Breast epithelium (tissue), 4 donors: ENCODE measurements at places on chromosomes 16 and 17. TPM values are rescaled to one million over a fixed set of nuclear protein-coding genes. Genes with fewer than 3 reads are reported as not detected.
A peak's percentile ranks its signal among the peaks of the same experiment; 100 is the strongest.

Gene KRTAP2-1
- total RNA-seq = not detected

Gene PPP1R1B
- total RNA-seq = 67.5 TPM

Gene GAST
- total RNA-seq = not detected

Gene KRTAP4-5
- total RNA-seq = not detected

Gene ABCC11
- 31.8 TPM for total RNA-seq

Gene PDE6G
- not detected for total RNA-seq

- no peak overlapping the region for H3K4me3 ChIP-seq
- no peaks in the 10 kb centered on the region for H3K36me3 ChIP-seq
Measured at GRCh38 chr17:50947782-50948543, 81.8 kb upstream of the TOB1 start.

DNA sequence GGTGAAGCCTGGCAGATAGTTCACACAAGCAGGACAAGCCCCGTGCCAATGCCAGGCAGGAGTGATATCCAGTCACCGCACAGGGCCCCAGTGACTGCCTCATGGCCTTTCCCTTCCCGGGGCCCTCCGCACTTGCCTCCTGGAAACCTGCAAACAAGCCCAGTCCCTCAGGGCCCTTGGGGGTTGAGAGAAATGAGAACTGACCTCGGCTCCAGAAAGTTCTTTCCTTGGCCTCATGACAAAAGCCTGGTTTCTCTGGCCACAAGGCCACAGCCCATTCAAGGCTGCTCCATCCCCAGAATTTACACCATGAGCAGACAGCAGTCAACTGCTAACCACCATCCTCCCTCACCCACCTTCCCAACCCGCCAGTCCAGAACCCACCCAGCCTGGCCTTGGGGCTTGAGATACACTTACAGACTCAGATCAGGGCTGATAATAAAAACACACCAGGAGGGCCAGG lies 77.6 kb downstream of the CCDC182 start:
- H3K4me1 ChIP-seq = no peaks in the 10 kb centered on the region
- no peaks in the 10 kb centered on the region for H3K36me3 ChIP-seq
- peak; percentile 45 for DNase-seq
- no peak overlapping the region for H3K27ac ChIP-seq
- H3K4me3 ChIP-seq = no peak overlapping the region
- H3K27me3 ChIP-seq = no peaks in the 10 kb centered on the region

- H3K4me3 ChIP-seq = no peak overlapping the region
- H3K4me1 ChIP-seq = no peaks in the 10 kb centered on the region
- no peaks in the 10 kb centered on the region for H3K36me3 ChIP-seq
- H3K27ac ChIP-seq = no peak overlapping the region
Measured at GRCh38 chr17:53924530-53925455, 102.1 kb downstream of the KIF2B start.

DNA sequence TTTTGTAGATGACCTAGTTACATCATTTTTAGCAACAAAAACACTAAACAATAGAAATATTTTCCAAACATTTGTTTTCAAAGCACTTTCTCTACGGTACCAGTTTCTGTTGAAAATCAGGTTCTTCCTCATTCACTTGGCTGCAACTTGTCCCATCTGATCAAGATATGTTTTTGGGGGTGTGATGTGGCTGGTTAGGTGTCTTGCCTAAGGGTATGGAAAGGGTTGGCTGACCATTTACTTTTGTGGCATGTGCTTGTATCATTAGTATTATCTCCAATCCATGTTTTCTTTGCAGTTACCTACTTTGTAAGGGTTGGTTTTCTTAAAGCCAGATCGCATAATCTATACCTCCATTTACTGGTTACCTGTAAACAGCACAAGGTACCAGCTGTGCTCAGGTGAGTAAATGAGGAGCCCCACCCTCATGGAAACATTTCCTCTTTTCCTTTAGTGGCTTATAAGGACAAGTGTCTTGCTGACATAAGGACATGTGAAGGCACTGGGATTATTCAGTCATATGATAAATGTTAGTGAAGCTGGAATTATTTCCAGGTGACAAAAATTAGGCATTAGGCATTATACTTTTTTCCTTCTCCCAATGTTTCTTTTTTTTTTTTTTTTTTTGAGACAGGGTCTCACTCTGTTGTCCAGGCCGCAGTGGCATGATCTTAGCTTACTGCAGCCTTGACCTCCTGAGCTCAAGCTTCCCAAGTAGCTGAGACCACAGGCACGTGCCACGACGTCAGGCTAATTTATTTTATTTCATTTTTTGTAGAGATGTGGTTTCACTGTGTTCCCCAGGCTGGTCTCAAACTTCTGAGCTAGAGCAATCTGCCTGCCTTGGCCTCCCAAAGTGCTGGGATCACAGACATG lies 162.0 kb downstream of the CCDC182 start:
- DNase-seq = no peak
- H3K27ac ChIP-seq = no peak overlapping the region
- no peaks in the 10 kb centered on the region for H3K36me3 ChIP-seq
- H3K27me3 ChIP-seq = no peaks in the 10 kb centered on the region

- H3K27me3 ChIP-seq = no peaks in the 10 kb centered on the region
- H3K27ac ChIP-seq = no peak overlapping the region
- H3K36me3 ChIP-seq = no peaks in the 10 kb centered on the region
- H3K4me3 ChIP-seq = no peak overlapping the region
Measured at GRCh38 chr16:28112908-28113307, 49.4 kb upstream of the GSG1L start.

DNA sequence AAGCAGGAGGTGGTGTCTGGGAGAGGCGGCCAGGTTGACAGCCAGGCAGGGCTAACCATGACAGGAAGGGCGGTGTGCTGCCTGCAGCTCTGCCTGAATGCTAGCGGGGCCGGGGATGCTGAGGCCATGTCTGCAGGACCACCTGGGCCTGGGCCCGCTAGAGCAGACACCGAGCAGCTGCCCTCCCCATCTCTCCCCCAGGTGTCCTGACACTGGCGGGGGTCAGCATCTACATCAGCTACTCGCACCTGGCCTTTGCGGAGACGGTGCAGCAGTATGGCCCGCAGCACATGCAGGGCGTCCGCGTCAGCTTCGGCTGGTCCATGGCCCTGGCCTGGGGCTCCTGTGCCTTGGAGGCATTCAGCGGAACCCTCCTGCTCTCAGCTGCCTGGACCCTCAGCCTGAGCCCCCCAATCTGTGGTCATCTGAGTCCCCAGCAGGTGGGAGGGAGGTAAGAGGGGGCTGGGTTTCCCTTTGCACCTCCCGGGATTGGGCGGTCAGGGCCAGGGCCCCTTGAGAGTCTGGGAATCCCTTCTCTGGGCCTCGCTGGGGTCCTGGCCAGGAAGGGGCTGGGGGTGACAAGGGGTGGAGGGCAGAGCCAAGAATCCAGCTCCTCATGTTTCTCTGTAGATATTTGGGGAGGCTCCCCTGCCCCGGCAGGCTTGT lies 7.5 kb downstream of the TMEM235 start:
- no peaks in the 10 kb centered on the region for H3K36me3 ChIP-seq
- H3K27ac ChIP-seq = no peak overlapping the region
- no peak for DNase-seq

- H3K27ac ChIP-seq = no peak overlapping the region
- H3K4me3 ChIP-seq = peak overlapping the region; percentile 91
- no peaks in the 10 kb centered on the region for H3K27me3 ChIP-seq
- H3K36me3 ChIP-seq = no peaks in the 10 kb centered on the region
Measured at GRCh38 chr16:14302031-14302398, 230.9 kb downstream of the MRTFB start.

- H3K4me3 ChIP-seq = no peak overlapping the region
- no peaks in the 10 kb centered on the region for H3K36me3 ChIP-seq
- H3K4me1 ChIP-seq = no peaks in the 10 kb centered on the region
- DNase-seq = no peak
- H3K27ac ChIP-seq = no peak overlapping the region
Measured at GRCh38 chr17:17341452-17341851, 38.3 kb downstream of the NT5M start.

DNA sequence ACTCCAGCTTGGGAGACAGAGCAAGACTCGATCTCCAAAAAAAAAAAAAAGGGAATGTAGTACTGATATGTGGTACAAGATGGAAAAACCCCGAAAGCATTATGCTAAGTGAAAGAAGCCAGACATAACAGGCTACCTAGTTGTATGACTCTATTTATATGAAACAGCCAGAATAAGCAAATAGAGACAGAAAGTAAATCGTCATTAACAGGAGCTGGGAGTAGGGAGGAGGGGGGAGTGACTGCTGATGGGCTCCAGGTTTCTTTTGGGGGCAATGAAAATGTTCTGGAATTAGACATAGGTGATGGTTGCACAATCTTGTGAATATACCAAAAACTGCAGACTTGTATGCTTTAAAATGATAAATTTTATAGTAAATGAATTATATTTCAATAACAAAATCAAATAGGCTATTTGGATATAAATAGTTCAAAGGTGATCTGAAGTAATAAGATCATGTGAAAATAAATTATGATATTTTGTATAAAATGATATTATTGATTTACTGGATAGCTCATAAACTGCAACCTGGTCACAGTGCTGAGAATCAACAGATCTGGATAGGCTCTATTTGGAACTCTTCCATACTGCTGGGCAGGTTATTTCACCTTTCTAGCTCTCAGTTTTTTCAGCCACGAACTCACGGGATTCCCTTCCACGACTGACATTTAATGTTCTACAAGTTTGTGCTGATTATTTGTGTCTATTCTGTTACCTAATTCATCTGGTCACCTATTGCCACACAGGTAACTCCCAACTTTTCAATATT lies 27.1 kb downstream of the ZNF652 start:
- H3K27ac ChIP-seq = no peak overlapping the region
- no peak overlapping the region for H3K4me3 ChIP-seq
- H3K36me3 ChIP-seq = no peaks in the 10 kb centered on the region
- H3K27me3 ChIP-seq = no peaks in the 10 kb centered on the region
- DNase-seq = no peak

- no peaks in the 10 kb centered on the region for H3K36me3 ChIP-seq
- no peaks in the 10 kb centered on the region for H3K27me3 ChIP-seq
- no peaks in the 10 kb centered on the region for H3K4me1 ChIP-seq
- no peak overlapping the region for H3K4me3 ChIP-seq
- no peak for DNase-seq
- H3K27ac ChIP-seq = no peak overlapping the region
Measured at GRCh38 chr17:4189280-4189679, 46.3 kb downstream of the CYB5D2 start.
